ENCODE measurements at places on chromosomes 1 and 21.

DNA sequence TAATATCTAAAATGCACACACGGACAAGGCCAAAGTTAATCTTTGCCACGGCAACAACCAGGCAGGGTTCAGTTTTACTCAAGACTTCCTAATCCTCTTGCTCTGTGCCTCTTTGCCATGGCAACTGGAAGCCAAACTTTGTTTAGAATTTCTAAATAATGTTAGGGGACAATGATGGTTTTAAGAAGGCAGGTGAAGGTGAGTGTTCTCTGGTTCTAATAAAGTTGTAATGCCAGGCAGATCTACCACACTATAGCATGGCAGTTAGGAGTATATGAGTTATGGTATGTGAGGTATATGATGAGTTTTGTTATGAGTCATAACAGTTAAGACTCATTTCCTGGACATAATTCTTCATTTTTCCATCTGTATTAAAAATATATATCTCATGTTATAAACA is 2.7 kb downstream of the PTPRC start:
- no peak for DNase-seq

DNA sequence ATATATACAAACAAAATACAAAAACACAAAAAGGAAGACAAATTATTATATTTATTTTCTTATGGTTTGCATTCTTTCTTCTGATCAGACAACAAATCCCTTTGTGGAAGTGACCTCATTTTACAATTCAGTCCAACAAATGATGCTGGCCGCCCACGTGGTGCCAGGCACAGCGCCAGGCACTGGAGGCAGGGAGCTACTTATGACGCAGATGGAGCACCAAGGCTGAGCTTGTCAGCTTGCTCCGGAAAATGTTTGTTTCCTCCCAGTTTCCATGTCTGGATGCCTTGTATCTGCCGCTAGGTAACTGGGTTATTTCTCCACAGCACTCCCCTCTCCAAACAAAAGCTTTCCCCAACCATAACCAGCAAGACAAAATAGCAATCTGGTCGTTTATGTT is 30.7 kb upstream of the CD34 start:
- DNase-seq, result peak; percentile 37

- no peak for DNase-seq
Measured at GRCh38 chr1:219783605-219784235, 144.6 kb downstream of the SLC30A10 start.

- no peak for DNase-seq
Measured at GRCh38 chr21:26844258-26845065, 747 bp downstream of the ADAMTS1 start.

Data from urothelium cell line (cell line).